ENCODE measurements at places on chromosomes 7 and 10.
A peak's percentile ranks its signal among the peaks of the same experiment; 100 is the strongest.

DNA sequence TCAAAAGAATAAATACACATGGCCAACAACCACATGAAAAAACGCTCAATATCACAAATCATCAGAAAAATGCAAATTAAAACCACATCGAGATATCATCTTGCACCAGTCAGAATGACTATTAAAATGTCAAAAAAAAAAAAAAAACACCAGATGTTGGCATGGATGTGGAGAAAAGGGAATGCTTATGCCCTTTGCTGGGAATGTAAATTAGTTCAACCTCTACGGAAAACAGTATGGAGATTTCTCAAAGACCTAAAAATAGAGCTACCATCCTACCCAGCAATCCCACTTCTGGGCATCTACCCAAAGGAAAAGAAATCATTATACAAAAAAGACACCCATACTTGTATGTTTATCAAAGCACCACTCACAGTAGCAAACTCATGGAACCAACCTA, 45.0 kb upstream of the DIP2C start:
- no peak for DNase-seq

GRCh38 chr10:9301148-9301547, 1246.7 kb downstream of the GATA3 start:
- DNase-seq, result no peak

DNA sequence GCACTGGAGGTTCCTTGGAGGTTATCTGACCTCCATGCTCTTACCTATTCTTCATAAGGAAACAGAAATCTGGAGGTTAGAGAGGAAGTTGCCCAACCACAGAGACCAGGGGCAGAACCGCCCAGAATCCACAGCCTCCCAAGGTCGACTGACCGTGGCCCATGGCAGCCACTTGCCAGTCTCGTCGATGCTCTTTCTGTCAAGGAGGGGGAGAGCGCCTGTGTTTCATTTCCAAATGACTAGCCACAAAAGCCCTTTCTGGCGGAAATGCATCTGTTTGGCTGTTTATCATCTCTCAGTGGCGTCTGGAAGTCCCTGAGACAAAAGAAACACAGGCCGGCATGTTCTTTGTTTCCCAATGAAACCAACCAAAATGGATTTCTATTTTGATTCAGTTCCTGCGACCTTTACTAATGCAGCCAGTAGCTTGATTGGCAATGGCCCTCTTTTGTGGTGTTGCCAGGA, 2.9 kb downstream of the RAMP3 start:
- DNase-seq, result no peak

GRCh38 chr7:137335814-137336213, 7.7 kb downstream of the PTN start:
- DNase-seq, result no peak

- no peak for DNase-seq
Observed at GRCh38 chr7:28812616-28813015, 145.5 kb downstream of the TRIL start.

DNA sequence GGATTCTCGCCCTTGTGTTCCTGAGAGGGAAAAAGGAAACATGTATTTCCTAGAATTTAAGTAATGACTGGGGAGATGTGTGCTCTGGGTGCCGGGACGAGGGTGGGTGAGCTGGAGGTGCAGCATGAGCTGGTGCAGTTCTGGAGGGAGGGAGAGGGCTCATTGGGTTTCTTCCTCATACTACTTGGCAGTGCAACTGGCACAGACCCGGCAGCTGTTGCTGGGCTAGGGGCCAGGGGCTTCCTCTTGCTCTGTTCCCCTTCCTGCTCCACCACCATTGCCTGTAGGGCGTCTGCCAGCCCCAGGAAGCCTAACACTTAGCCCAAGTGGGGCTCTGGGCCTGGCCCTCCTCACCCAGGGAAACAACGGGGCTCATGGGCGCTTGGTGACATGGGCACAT, 5.9 kb downstream of the RET start:
- no peak for DNase-seq

- DNase-seq, result no peak
Observed at GRCh38 chr10:130746311-130746710, 565.2 kb downstream of the TCERG1L start.

DNA sequence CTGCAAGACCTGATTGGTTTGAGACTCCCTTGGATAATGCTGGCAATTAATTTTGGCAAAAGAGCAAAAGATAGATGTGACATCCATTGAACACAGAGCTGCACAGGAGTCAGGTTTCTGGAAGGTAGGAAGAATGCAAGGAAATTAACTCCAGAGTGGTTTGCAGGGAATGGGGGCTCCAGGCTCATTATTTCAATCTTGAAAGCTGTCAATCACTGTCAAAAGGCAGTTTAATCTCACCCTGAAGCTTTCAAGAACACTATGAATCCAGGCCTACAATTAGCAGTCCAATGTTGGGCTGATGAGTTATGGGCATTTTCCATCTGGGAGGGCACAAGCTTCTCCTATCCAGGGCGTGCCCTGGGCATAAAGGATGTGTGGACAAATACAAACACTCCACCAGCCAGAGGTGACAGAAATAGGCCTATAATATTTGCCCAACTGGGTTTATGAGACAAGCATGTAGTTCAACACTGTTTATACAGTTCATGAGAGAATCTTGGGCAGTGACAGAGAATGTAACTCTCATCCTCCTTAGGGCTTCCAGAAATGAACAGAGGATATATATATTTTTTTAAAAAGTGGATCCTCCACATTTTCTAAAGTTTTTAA, 80.5 kb downstream of the KCNMA1 start:
- DNase-seq, result no peak

DNA sequence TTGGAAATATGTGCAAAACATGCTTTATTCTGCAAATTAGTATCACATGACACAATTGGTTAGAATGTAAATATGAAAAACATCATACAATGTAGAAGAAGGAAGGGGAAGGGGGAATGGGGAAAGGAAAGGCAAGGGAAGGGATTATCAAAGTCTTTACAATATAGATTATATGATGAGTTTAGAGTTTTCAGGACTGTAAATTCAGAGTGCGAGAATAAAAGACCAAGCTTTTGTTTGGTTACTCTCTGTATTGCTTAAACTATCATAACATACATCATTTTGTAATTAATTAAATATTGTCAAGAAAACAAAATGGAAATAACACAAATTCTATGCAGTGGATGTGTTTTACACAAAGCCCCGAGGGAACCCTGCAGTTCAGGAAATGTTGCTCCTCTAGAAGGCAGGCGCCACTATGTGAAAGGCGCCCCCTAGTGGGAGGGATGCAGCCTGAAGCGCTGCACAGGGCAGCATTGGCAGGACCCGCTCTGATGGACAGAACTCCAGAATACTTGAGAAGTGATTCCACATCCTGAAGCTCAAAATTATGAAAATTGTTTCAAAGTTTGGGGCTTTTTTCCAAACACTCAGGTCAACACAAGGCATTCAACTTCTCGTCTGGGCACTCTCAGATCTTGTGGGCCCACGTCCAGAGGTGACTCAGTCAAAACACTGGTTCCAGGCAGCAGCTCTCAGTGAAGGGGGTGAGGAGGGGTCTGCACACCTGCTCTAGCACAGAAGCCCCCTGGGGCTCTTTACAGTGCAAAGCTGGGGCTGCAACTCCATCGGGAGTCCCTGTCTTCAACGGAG, 31.6 kb upstream of the TMEM254 start:
- peak; percentile 63 for DNase-seq

- DNase-seq, result no peak
Observed at GRCh38 chr7:3437467-3437866, 136.4 kb downstream of the SDK1 start.

DNA sequence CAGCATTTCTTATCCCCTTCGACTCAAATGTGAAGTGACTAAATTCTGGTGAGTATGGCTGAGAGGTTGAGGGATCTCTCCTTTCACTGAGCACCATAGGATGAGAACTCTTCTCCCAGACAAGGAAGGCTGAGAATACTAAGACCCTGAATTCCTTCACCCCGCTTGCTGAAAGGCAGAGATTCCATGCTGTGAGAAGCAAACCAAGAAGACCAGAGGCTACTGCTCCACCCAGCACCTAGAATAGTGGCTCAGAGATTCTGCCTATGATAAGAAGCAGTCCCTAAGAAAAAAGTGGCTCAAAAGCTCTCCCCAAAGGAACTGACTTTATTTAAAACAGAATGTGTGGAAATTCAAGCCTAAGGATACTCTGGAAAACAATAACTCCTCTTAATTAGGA, 26.7 kb upstream of the WNT2 start:
- no peak for DNase-seq

- no peak for DNase-seq
Observed at GRCh38 chr7:31000161-31000693, 36.5 kb downstream of the GHRHR start.

GRCh38 chr10:95535526-95535925, 25.6 kb downstream of the SORBS1 start:
- no peak for DNase-seq

GRCh38 chr10:35720366-35720765, 78.3 kb upstream of the FZD8 start:
- DNase-seq, result no peak

- DNase-seq, result no peak
Observed at GRCh38 chr7:2738766-2739549, 51.0 kb downstream of the AMZ1 start.

- DNase-seq, result no peak
Observed at GRCh38 chr7:42174391-42174912, 62.6 kb downstream of the GLI3 start.

GRCh38 chr10:76839276-76839675, 798.3 kb downstream of the KCNMA1 start:
- DNase-seq, result no peak

Measured in CD4-positive, alpha-beta T cell treated with Interleukin-15 for 1 hour (primary cell).